ENCODE measurements at places on chromosomes 11 and 22.

- peak; percentile 88 for DNase-seq
Observed at GRCh38 chr11:2151500-2152257, 9.3 kb downstream of the INS start.

DNA sequence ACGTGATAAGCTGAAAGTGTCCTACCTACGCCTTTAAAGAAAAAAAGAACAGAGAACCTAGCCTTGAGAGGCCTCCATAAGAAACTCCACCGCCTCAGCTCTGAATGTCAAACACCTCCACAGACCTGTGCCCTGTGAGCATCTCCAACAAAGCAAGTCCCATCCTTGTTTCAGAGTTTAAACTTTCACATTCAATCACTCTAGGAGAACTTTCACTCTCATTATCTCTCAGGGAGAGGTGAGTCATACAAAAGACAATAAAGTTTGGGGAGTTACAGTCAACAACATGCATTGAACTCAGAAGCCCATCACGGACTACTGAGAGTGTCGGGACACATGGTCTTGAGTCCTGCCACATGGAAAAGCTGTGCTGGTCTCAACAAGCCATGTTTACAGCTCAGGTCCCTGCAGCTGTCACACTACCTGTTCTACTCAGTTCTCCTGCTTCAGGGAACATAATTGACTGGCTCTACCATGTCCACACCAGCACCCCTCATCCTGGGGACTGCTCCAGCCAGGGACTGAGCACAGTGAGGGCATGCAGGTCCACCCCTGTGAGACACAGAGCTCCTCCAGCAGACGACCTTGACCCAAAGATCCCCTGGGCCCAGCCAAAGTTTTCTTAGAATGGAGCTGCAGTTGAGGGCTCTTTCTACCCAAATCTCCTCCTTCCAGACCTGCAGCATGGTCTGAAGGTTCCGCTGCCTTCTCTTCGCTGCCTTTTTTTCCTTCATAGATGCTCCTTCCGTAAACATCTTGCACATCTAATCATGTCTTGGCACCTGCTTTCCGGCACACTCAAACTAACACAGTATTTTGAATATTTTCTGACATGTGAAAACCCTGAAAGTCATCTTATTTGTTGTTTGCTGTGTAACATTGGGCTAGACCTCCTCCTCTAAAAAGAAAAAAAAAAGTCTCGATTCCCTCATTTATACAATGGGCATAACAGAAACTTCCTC, 114.9 kb downstream of the ETS1 start:
- DNase-seq = peak; percentile 31

- DNase-seq = no peak
Observed at GRCh38 chr11:106920899-106921509, 97.3 kb downstream of the GUCY1A2 start.

DNA sequence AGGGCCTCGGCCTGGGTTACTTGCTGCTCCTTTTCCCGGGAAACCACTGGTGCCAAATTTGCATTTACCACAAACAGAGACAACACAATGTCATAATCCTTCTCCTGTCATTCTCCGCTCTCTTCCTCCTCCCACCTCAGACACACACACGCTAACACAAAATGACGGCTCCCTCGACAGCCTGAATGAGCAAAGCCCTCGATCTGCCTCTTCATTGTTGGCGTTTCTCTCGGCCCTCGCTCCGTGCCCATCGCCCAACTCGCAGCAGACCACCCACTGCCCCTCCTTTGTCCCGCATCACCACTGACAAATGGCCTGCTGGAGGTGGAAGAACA, 12.5 kb upstream of the TCF20 start:
- DNase-seq = no peak

DNA sequence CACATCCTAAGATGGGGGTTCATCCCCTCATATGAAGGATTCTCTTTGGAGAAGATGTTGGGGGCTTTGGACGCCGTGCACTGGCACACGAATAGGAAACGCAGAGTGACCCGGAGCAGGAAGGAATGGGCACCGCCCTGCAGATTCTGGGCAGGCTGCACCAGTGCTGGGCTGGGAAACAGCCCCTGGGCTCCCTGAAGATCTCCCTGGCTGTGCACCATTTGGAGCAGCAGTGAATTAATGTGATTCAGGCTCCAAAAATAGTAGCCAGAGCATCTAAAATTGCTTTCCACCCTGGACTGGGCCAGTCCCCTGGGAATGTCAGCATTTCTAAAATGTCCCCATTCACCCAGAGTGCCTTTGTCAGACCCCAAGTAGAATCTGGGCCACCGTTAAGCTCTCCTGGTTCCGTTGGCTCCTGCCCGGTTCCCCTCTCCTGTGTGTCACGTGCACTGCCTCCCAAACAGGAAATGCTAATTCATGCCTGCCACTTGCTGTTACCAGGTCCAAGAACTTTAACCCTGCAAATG, 18.6 kb downstream of the IRAG1 start:
- no peak for DNase-seq

GRCh38 chr11:125146232-125146631, 18.3 kb upstream of the PKNOX2 start:
- no peak for DNase-seq
